ENCODE measurements at places on chromosomes 3 and 15.

- DNase-seq: no peak
Observed at GRCh38 chr3:98548544-98548943, 16.8 kb downstream of the GPR15 start.

DNA sequence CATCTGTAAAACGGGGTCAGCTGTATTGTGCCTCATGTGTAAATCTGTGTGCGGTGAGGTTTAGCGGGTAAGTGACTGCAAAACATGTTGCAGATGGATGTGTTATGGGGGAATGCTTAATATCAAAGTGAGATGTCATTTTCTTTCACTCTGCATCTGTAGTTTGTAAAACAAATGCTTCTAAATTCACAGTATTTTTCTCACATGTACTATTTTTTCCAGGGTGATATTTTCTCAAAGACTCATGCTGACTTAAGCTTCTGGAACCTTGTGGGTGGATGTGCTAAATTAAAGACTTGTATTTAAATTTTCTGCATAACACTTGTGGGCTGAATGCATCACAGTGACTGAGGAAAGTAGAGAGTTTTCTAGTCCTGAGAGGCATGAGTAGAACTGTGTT, 115.2 kb upstream of the TP63 start:
- DNase-seq: no peak

GRCh38 chr3:71465371-71466036, 118.0 kb downstream of the FOXP1 start:
- no peak for DNase-seq

DNA sequence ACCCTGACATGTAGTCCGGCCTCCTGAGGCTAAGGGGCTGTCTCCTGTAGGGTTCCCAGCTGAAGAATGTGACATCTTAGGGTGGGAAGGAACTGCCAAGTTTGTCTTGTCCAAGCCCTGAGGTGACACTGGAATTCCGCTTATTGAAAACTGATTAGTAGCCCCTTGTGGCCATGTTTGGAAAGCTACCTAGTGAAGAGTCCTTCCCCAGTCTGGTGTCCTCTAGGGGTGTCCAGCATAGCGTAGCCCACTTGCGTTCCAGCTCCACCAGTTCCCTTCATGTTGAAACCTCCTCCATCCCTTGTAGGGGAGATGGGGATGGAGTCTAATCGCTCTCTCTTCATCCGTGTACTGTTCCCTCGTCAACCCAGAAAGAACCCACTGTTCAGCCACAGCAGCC, 79.5 kb downstream of the CHDH start:
- DNase-seq: no peak

- DNase-seq: no peak
Observed at GRCh38 chr3:172074032-172074431, 34.7 kb downstream of the FNDC3B start.

DNA sequence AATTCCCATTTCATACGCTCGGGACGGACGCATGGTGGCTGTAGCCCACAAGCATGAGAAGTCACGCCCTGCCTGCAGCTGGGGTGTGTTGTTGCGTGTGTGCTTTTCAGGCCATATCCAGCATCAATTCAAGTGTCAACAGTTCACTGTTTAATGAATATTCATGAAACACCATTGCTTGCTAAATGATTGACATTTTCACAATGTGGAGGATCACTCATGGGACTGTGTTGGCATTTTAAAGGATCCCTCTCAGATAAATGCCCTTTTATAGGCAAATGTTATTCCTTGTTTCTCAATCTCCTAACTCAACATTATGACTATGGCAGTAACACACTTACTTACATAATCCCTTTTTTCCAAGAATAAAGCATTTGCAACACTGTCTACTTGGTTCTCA, 511.3 kb downstream of the GABRG3 start:
- no peak for DNase-seq

DNA sequence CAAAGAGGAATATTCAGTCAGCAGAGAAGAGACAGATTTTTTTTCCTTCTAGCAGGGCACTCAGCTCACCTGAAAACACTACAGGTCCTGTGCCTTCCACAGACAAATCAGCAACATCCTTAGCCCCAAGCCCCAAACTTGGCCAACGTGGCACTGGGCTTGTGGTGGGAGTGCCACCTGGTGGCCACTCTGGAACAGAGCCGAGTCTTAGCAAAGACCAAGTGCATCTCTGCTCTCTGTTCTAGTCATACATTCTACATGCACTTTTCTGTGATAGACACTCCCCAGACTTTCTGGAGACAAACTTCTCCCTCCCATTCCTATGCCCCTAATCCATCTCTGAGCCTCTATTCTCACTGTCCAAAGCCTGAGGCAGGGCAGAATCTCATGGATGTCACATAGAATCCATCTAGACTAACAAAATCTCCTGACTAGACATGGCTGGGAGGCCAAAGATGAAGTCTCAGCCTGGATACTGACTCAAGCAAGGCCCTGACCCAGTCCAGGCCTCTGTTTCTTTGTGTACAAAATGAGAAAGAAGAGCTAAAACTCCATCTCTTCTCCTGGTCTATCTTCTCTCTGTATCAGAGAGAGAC, 5.1 kb upstream of the SEMA7A start:
- peak; percentile 71 for DNase-seq

GRCh38 chr15:73991260-73991659, 835 bp downstream of the STOML1 start:
- no peak for DNase-seq

DNA sequence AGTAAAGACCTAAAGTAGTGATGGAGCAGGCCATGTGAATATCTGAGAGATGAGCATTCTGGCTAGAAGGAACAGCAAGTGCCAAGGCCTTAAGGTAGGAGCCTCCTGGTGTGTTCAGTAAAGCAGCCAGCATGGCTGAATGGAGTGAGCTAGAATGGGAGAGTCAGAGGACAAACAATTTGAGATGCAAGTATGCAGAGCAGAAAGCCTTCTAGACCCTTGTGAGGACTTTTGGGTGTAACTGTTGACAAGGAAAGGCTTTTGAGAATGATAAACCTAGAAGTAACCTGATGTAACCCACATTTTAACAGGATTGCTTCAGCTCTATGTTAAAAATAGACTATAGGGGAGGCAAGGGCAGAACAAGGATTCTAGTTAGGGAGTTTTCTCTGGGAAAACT, 14.8 kb upstream of the RNF7 start:
- no peak for DNase-seq

DNA sequence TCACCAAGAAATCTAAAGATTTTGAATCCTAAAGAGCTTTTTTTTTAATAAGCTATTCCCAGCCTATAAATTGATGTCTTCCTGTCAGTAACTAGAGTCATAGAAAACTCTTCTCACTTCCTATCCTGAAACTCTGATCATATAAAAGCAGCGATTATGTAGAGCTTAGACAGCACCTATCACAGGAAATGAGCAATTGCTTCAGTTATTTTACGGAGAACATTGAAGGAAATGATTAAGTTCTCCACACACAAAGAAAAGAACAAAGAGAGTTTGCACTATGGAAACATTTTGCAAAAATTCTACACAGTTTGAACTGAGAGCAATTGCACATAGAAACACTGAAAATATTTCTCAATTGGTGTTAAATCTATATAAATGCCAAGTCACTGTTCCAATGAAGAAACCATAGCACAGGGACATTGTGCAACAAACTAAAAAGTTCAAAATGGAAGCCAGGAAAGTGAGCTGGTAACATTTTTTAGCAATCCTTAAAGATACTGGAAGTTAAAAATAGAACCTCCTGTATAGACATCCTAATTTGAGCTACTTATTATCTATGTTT, 291.5 kb upstream of the ARHGEF26 start:
- DNase-seq: no peak

GRCh38 chr3:81041331-81041730, 720.1 kb downstream of the GBE1 start:
- DNase-seq: no peak

DNA sequence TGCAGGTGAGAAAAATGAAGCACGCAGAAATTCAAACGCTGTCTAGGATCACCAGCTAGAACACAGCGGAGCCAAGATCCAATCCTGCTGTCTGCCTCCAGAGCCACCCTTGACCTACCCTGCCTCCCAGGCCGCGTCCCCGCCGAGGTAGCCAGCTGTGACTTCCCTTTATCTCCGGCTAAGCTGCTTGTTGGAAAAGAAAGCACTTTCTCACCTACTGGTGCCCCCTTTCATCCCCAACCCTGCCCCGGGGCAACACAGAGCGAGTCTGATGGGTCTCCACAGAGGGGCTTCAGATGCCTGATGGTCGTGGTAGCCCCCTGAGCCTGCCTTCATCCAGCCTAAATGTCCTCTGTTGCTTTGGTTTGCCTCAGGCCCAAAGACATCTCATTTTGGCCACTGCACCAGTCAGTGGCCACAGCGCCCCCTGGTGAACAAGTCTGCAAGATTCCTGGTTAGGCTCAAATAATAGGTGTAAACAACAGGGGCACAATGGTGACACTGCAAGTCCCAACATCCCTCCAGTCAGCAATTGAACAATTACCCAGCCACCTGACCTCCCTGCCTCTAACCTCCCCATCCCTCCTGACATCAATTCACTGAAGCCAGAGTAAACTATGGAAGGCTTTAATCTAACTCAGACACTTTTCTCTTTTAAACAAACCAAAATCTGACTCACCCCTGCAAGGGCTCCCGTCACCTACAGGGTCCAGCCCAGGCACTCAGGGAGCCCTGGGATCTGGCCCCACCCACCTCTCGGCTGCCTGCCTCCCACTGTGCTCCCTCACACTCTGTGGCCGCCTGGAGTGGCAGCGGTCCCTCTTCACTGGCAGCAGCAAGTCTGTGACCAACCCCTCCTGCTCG, 27.3 kb upstream of the BCL2L10 start:
- peak; percentile 63 for DNase-seq

DNA sequence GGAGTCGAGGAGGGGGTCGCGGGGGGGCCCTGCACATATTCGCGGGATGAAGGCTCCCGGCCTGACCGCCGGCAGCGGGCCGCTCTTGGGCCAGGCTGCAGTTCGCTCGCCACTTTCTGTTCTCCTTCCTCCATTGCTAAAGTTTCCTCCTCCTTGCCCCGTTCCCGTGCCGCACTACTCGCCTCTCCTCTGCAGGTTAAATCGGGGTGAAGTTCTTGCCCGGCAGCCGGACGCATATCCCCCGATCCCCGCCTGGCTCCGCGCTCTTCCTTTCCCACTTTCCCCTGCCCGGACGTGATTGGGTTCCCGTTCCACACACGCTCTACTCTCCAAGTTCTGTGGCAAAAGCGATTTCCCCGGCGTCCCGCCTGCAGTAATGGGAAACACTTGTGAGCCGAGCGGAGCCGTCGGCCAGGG, 556 bp downstream of the CRYBG3 start:
- DNase-seq: peak; percentile 3

DNA sequence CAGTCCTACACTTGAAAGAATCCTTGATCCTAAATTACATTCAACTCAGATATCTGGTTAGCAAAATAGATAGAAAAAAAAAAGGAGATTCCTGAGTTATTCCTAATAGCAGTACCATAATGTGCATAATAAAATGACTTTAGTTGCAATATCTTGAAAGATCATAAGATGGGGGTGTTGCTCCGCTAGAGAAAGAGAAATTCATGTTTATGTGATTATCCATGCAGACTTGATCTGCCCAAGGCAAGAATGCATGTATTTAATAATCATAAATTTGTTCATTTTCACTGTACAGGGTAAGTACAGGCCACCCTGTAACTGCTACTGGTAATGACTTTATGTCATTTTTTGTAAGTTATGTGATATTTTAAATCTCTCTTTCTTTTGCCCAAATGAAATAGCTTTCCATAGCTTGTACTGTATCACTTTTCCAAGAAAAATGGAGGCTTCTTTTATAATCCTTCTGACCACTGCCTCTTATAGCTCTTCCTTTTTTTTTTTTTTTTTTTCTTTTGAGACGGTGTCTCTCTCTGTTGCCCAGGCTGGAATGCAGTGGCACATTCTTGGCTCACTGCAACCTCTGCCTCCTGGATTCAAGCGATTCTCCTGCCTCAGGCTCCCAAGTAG, 84.6 kb downstream of the HCN4 start:
- no peak for DNase-seq

DNA sequence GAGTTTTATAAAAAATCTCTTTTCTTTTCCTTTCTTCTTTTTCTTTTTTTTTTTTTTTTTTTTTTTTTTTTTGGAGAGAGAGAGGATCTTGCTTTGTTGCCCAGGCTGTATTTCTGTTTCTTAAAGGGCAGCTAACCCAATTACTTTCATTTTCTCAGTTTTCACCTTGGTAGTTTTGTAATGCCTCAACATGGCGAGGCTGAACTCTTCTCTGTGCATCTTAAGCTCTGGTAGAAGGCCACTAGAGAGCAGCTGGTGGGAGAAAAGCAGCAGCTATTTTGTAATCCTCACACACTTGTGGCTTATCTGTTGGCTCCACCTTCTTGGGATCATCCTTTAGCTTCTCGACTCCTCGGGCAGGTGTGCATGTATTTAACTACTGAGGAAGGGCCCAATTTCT, 152.2 kb upstream of the MEIS2 start:
- no peak for DNase-seq

DNA sequence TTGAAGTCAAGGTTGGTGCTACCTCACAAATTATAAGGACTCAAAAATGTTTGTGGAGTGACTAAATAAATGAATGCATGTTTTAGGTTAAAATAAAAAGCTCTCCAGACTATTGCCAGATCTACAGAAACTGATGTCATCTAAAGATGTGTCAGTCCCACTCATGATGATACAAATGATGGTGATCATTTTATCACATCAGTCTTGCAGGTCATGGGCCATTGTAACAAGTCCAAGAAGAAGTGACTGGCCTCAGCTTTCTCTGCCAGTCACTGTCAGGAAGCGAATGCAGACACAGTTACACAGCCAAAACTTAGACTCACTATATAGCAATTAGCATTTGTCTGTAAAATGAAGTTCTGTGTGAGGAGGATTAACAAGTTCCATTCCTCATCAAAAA, 18.5 kb downstream of the ATP8B4 start:
- DNase-seq: no peak

DNA sequence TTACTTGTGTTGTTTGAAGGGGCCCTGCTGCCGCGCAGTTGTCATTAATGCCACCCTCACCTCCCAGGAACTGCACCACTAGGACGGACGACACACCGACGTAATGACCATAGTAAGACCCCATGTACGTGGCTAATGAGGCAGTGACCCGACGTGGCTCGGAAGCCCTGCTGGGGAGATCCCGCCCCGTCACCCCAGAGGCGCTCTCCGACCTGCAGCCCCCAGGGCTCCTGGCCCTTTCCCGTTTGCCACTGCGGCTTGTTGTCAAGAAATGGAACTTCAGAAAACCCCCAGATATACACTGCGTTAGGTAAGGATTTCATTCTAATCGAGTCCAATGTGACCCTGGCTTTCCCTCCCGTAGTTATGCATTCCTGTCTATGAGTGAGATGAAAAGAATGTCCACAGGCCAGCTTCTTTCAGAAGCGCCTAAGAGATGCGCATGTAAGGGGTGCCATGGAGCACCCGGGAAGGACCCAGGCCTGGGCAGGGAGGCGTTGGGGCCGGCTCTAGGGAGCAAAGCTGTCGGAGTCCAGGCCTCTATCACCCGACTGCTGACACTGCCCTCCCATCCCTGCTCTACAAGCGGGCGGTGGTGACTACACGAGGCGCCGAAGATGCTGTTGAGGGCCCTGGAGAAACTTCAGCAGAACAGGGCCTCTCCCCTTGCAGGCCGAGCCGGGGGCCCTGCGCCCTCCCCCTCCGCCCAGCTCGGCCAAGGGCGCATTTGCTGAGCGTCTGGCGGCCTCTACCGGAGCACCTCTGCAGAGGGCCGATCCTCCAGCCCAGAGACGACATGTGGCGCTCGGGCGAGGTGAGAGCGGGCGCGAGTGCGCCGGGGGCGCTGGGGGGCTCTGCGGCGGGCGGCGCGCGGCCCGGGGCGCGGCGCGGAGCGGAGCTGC, at the start of gene GABRA5:
Gene GABRA5, plus strand, starts transcription at position 765 of the 902 bp plus-strand sequence. CDS start 2,187 bp downstream, outside the sequence.
- no peak for DNase-seq

Measured in activated T-cell treated with anti-CD3 and anti-CD28 coated beads for 48 hours (primary cell).